Uterus (tissue), 4 donors: ENCODE measurements at places on chromosomes 12 and 14. TPM values are rescaled to one million over a fixed set of nuclear protein-coding genes. Genes with fewer than 3 reads are reported as not detected.

COCH gene
- 1.8 TPM for total RNA-seq

SLC25A47 gene
- not detected for total RNA-seq

DNA sequence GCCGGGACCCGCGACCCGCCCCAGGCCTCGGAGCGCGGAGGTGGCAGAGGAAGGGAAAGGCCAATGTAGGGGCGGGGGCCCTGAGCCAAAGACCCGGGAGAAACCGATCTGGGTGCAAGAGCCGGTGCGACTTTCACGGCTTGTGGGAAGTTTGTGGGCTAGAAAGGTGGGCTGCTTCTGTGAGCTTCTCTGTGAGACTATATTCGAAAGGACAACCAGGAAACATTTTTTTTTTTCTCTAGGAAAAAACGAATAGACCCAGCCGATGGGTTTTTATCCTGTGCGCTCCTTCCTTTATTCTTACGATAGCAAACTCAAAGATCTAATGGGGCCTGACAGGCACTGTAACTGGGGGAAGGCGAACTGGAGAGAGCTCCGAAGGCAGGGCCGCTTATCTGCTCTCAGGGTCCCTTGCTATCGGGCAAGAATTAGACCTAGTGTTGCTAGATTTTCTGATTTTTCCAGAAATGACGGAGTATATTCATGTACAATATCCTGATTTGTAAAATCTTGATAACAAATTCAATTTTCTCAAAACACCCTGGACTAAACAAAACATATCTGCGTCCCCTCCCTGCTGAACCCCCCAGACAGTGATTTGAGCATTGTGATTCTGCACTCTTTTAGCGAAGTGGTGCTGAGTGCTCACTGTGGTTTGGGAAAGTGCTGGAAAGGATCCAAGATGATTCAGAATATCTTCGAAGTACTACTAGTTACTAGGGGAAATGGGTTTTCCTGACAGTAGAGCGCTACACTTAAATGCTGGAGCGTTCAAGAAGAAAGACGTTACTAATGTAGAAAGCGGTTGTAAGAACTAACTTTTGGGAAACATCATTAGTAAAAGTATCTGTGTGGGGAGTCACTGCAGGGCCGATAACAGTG lies 563 bp upstream of the STXBP6 start:
- peak overlapping the region; percentile 49 for H3K4me3 ChIP-seq
- H3K27ac ChIP-seq = peak overlapping the region; percentile 56
- DNase-seq = no peak
- H3K27me3 ChIP-seq = no peaks in the 10 kb centered on the region
- no peaks in the 10 kb centered on the region for H3K36me3 ChIP-seq

DNA sequence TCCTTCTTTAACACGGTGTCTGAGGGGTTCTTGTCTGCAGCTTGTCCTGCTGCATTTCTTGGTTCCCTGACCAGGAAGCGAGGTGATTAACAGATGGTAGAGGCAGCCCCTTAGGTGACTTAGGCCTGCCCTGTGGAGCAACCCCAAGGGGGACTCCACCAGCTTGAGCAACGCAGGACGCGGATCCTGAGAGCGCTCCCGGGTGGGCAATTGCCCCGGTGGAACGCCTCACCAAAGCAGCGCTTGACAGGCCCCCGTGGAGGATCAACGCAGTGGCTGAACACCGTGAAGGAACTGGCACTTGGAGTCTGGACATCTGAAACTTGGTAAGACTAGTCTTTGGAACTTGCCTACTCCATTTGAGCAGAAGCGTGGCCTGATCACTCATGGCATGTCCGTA lies 272.9 kb upstream of the ATXN7L3B start:
- no peak overlapping the region for H3K27ac ChIP-seq
- H3K4me3 ChIP-seq = no peak overlapping the region
- no peaks in the 10 kb centered on the region for H3K4me1 ChIP-seq
- DNase-seq = no peak

GRCh38 chr14:105212541-105213300 lies 31.6 kb upstream of the NUDT14 start:
- no peak for DNase-seq
- no peak overlapping the region for H3K4me3 ChIP-seq
- no peak overlapping the region for H3K27ac ChIP-seq
- no peaks in the 10 kb centered on the region for H3K36me3 ChIP-seq
- H3K27me3 ChIP-seq = no peaks in the 10 kb centered on the region

DNA sequence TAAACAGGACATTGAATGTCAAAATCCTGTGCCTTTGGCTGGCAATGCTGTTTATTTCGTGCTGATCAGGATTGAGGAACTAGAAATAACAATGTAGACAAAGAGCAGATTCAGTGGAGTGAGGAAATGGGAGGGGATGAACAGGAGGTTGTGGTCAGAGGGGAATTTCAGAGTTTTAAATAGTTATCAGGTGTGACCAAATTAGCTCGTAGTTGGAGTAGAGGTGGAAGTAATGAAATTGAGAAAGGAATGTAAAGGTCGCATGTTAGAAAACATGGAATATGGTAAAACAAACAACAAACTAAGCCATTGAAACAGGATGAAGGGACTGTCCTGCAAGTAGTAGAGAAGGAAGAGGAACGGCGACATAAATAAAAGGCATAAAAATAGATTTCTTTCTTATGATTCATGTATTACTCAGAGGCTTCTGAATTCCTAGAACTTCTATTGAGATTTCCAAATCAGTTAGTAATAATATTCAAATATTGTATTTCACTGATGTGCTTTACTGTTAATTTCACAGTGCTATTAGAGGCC lies 9.5 kb upstream of the SAV1 start:
- no peaks in the 10 kb centered on the region for H3K27me3 ChIP-seq
- H3K4me3 ChIP-seq = no peak overlapping the region
- H3K27ac ChIP-seq = no peak overlapping the region
- no peaks in the 10 kb centered on the region for H3K4me1 ChIP-seq

DNA sequence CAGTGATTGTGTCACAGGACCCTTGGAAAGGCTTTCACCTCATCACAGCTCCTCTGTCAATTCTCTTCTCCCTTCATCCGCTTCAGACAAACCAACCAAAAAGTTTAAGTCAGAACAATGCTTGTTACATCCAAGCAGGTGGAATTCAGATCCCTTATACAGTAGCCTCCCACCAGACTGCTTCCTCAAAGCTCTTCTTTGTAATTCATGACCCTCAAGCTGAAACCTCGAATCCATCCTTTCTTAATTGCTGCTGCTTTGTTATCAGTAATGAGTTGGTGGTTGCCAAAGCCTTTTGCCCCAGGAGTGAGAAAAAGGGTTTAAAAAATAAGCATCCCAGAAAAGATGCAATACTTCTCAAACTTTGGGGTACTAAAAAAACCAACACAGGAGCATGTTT lies 9.5 kb downstream of the BEST3 start:
- no peak overlapping the region for H3K4me3 ChIP-seq
- H3K36me3 ChIP-seq = no peaks in the 10 kb centered on the region
- no peaks in the 10 kb centered on the region for H3K4me1 ChIP-seq
- H3K27ac ChIP-seq = no peak overlapping the region
- no peaks in the 10 kb centered on the region for H3K27me3 ChIP-seq
- no peak for DNase-seq
